ENCODE measurements at places on chromosomes 16 and 17.

GRCh38 chr17:42279776-42280630, 3.8 kb upstream of the STAT5B start:
- DNase-seq, result no peak

DNA sequence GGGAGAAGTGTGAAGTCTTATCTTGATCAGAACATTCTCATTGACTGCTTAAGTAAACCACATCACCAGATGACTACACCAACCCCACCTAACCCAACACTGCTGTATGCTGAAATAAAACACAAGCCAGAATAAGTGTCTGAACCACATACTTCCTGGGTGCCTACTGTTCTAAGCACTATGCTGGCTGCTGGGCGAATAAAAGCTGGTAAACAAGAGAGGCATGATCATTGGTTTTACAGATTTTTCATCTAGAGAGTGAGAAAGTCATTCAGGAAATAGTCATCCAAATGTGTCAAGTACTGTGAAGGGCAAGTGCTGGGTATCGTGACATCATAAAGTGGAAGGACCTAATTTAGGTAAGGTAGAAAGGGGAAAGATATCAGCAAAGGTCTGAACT, 199.0 kb upstream of the SOX9 start:
- DNase-seq, result peak; percentile 3

GRCh38 chr17:77616254-77616731, 342.2 kb upstream of the TNRC6C start:
- DNase-seq, result no peak

DNA sequence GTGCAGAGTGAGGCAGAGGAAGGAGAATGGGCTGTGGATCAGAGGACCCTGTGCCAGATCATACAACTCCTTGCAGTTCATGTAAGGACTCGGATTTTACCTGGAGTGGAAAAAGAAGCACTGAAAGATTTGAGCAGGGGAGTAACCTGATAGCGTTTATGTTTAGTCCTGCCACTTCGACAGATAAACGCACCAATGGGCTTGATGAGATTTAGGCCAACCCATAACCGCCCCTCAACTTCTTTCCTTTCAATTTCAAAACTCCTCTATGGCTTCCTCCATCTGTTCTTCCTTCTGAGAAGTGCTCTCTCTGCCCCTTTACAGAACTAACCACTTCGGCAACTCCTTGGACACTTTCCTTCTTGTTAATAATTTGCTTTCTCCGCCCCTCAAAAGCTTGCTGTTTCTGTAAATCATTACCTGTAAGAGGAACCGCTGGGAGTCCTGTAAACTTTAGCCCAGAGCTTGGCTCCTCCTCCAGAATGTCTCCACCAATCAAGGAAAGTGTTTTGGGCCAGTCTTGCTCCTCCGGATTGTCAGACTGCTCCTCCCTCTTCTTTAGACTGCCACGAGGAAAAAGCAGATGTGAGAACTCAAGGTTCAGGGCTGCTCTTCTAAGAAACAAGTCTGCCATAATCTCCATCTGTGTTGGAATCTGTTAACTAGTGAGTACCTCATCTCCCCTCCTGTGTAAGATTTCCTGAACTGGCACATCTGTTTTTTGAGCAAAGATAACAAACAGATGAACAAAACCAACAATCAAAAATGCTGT, at the start of gene ACSM3:
Gene ACSM3 (plus strand): TSS at position 554 of the 772 bp plus-strand sequence. CDS start 6,021 bp downstream, outside the sequence.
- DNase-seq, result peak; percentile 67

DNA sequence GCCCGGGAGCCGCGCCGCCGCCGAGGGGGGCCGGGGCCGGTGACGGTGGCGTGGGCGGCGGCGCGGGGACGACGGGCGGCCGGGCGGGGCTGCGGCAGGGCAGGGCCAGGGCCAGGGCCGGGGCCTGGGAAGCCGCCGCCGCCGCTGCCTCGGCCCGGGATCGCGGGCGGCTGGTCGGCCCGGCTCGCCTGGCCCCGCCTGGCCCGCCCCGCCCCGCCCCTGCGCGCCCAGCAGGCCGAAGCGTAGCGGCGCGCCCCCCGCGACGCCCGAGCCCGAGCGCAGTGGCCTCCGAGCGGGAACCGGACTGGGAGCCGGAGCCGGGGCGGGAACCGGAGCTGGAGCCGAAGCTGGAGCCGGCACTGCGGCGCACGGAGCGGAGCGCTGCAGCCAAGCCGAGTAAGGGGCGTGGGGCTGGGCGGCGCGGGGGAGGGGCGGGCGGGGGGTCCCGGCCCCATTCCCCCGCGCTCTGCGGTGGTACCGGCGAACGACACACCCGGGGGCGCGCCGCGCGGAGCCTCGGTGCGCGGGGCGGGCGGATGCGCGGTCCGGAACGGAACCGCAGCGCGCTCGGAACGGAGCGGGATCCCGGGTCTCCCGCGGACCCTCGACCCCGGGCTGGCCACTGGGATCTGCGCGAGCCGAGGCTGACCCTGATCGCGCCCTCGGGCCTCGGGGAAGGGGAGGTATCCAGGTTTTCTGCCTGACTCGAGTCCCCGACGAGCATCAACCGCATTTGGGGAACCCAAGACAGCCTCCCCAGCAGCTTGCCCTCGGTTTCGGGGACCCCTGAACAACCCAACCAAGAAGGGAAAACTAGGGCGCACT, at the start of gene BEAN1:
Gene BEAN1 (plus strand): TSS at position 260 of the 825 bp plus-strand sequence. CDS start 10,382 bp downstream, outside the sequence.
- peak; percentile 11 for DNase-seq
